ENCODE measurements at places on chromosomes 7 and 10.

- H3K27ac ChIP-seq, result no peak overlapping the region
- DNase-seq, result no peak
- H3K4me1 ChIP-seq, result no peaks in the 10 kb centered on the region
- no peak overlapping the region for H3K4me3 ChIP-seq
These were observed 5.0 kb downstream of the SFTPD start for GRCh38 chr10:79943871-79944270.

DNA sequence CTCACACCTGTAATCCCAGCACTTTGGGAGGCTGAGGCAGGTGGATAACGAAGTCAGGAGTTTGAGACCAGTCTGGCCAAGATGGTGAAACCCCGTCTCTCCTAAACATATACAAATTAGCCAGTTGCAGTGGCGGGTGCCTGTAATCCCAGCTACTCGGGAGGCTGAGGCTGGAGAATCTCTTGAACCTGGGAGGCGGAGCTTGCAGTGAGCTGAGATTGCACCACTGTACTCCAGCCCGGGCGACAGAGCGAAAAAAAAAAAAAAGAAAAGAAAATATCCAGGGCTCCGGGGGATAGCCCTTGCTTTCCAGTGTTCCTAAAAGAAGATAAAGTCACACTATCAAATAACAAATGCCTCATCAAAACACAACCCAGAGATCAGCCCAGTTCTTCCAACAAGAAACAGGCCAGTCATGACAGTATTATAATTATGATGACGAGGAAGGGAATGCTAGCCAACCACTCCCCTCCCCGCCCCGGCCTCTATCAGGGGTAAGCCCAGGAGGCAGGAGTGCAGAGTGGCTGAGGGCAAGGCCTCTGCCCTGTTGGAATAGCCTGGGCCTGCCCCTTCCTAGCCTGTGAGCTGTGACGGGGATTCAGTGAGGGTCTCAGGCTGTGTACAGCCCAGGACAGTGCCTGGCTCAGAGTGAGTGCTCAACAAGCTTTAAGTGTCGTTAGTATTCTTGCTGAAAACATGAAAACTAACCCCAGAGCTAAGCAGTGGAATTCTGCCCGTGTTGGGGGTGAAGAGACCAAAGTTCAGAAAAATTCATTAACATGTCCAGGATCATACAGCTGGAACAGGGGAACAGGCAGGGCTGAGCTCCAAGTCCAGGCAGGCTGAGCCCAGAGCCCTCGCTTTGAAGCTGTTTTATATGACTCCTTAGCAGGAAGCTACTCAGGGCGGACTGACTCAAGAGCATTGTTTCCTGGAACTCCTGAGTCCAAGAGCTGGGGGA is 54.3 kb downstream of the FAM241B start:
- H3K36me3 ChIP-seq, result no peaks in the 10 kb centered on the region
- no peaks in the 10 kb centered on the region for H3K4me1 ChIP-seq
- no peak for DNase-seq
- H3K4me3 ChIP-seq, result no peak overlapping the region
- peaks cover 21% of the 10 kb centered on the region for H3K27me3 ChIP-seq

DNA sequence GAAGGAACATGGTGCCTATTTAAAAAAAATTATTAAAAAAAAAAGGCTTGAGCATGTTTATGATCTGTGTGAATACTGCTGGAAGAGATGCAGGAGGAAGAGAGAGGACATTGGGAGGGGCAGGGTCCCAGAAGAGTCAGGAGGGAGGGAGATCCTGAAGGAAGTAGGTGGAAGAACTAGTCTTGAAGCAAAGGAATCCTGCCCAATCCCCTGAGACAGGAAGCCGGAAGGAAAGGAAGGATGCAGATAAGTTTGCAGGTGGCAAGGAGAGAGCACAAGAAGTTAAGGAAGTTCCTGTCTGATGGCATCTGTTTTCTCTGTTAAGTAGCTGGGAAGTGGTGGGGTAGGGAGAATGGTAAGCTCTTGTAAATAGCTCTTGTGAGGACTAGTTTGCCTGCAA is 318.5 kb downstream of the DOCK4 start:
- no peaks in the 10 kb centered on the region for H3K36me3 ChIP-seq
- DNase-seq, result no peak
- H3K4me1 ChIP-seq, result no peaks in the 10 kb centered on the region
- H3K4me3 ChIP-seq, result no peak overlapping the region
- H3K27ac ChIP-seq, result no peak overlapping the region
- no peaks in the 10 kb centered on the region for H3K27me3 ChIP-seq

DNA sequence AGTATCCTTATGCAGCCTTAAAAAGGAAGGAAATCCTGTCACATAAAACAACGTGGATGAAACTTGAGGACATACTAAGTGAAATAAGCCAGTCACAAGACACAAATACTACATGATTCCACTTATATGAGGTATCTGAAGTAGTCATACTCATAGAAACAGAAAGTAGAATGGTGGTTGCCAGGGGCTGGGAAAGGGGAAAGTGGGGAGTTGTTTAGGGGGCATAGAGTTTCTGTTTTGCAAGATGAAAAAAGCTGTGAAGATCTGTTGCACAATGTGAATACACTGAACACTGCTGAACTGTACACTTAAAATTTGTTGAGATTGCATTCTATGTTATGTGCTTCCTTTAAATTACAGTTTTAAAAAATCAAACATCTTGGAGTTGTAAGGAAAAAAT is 2.9 kb downstream of the NUP205 start:
- no peaks in the 10 kb centered on the region for H3K27me3 ChIP-seq
- H3K4me1 ChIP-seq, result no peaks in the 10 kb centered on the region
- H3K27ac ChIP-seq, result no peak overlapping the region
- DNase-seq, result no peak

DNA sequence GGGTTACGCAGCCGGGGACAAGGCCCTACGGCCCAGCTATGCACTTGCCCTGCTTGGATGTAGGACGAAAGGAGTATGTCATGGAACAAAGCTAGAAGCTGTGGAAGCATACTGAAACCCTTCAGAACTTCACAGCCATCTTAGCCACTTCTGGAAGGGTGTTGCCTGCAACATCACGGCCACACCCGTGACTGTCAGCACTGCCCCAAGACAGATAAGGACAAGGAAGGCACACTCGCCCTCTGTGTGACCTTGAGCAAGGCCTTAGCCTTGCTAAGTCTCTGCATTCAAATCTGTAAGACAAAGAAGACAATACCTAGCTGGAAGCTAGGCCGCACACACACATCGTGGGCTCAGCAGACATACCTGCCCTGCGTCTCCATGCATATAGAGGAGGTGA is 352.5 kb upstream of the MGMT start:
- no peaks in the 10 kb centered on the region for H3K36me3 ChIP-seq
- no peak for DNase-seq
- H3K27ac ChIP-seq, result no peak overlapping the region
- H3K4me1 ChIP-seq, result no peaks in the 10 kb centered on the region
- H3K4me3 ChIP-seq, result no peak overlapping the region

DNA sequence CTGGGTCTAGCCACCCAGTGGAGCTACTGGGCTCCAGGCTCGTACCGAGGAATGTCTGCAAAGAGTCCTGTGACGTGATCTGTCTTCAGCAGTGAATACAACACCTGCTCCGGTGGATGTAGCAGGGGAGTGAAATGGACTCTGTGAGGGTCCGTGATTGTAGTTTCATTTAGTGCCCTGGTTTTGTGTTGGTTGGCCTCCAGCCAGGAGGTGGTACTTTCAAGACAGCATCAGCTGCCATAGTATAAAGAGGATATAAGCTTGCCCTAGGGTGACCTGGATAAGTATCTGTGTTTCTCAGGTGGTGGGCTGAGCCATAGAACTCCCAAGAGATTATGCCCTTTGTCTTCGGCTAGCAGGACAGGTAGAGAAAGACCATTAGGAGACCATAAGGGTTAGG is 24.6 kb upstream of the WNT2 start:
- no peak overlapping the region for H3K4me3 ChIP-seq
- H3K27ac ChIP-seq, result no peak overlapping the region
- H3K36me3 ChIP-seq, result no peaks in the 10 kb centered on the region

Measured in SJSA1 (cell line).